NT2/D1 (cell line): ENCODE measurements at places on chromosomes 4 and X.

- no peak for DNase-seq
Observed at GRCh38 chr4:91488946-91489345, 814.8 kb upstream of the GRID2 start.

GRCh38 chr4:5990446-5991160 lies 27.6 kb downstream of the C4orf50 start:
- no peak for DNase-seq

DNA sequence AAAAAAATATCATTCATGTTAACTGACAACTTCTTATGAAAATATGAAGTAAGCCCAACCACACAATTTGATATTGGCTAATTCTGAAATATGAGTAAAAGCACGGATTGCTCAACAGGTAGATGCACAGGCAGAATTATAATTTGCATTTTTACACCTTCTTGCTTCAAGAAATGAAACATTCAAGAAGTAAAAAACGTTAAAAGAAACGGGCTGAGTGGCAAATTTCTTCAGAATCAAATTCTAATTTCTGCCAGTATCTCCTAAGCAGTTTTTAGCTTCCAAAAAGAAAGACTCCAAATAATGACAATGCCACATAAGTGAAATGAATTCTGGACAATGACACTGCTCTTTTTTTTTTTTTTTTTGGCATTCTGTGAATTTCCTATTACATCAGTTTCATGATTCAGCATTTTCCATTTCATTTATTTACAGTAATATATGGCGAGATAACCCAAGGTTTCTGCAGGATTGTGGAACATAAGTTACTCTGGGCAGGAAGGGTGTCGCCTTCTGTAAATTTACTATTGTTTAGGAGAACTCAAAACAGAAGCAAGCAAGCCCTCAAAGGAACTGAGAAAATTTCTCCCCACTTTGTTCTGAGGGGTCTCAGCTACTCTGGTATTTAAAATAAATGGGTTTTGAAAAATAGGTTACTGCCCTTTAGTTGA lies 1.4 kb downstream of the SEL1L3 start:
- DNase-seq = no peak

- DNase-seq = no peak
Observed at GRCh38 chr4:71259911-71260331, 78.9 kb upstream of the SLC4A4 start.

DNA sequence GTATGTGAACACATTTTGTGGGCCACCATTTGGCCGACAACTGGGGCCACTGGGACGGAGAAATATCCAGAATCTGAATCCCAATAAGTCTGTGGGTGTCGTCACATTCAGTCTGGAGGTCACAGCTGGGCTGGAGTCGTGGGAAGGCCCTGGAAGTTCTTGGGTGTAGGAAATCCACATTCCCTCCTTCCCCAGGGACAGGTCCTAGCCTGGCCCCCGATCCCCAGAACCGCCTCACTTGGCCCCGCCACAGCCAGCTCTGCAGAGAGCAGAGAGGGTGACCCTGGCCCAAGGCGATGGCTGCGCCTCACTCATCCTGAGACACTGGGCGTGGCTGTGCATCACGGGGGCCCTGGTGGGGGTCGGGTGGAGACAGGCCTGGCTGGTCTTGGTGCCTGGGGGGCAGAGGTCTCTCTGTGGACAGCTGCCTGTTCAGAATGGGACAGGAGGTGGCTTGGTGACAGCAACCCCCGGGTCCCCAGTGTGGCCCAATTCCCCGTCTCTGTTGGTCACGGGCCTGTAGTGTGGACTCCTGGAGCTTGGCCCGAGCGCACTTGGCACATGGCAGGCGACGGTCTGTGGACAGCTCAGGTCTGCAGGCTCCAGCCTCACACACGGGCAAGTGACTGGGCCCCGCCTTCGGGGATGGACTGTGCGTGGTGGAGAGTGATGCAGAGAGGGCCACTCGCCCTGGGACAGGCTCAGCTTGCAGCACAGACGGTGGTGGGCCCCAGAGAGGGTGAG lies 16.4 kb downstream of the DOK7 start:
- DNase-seq = no peak

DNA sequence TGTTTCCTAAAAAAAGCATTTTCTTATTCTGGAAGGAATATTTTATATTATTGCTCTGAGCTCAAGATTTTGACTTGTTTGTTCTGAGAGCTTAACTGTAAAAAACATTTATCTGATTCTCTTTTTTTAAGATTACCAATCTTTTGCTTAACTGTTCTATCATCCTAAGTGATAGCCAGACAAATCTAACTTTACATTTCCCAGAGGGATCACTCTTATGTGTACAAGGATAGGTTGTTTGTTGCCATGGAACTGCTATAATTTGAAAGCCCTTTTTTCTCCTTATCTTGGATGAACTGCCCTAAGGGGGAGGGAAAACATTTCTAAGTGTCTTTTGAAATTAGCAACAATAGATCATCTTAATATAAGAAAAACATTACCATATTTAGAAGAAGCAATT lies 494.7 kb downstream of the TRAM1L1 start:
- no peak for DNase-seq

DNA sequence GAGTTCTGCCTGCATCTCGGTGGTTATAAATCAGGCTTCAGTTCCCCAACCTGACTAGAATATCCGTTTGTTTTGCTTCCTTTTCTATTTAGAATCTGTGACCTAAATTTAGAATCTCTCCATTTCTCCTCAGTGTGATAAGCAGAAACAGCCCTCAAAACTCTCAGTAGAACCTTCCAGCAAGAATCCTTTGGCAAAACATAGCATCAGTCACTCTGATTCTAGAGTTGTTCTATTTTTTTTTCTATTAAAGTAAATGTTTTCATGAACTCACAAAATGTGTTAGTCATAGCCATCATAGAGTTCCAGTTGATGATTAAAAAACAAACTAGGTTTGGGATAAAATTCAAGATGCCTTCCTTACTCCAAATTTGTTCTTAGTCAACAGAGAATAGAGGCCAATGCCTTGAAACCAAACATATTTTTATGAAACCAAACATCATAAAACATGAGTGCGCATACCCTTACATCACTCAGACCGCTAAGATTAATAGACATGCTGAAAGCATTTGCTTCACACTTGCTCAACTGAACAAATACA lies 13.2 kb upstream of the C1QTNF7 start:
- DNase-seq = no peak

DNA sequence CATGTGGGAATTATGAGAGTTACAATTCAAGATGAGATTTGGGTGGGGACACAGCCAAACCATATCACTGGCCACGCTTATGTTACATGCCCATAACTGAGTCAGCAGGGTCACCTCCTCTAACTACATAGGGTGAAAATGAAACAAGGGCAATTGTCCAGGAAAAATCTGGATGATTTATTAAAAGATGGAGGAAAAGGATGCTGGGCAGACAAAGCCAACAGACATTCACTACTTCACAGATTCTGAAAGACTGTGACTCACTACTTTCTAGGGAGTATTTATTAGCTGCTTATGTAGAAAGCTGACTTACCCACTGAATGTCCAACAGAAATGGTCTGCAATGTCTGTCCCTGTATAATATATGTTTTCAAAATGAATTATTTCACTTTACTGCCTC lies 72.4 kb downstream of the APBB2 start:
- no peak for DNase-seq

- DNase-seq = no peak
Observed at GRCh38 chr4:94957030-94957429, 199.3 kb downstream of the BMPR1B start.

GRCh38 chr4:97892592-97893266 lies 250.5 kb downstream of the STPG2 start:
- DNase-seq = no peak

DNA sequence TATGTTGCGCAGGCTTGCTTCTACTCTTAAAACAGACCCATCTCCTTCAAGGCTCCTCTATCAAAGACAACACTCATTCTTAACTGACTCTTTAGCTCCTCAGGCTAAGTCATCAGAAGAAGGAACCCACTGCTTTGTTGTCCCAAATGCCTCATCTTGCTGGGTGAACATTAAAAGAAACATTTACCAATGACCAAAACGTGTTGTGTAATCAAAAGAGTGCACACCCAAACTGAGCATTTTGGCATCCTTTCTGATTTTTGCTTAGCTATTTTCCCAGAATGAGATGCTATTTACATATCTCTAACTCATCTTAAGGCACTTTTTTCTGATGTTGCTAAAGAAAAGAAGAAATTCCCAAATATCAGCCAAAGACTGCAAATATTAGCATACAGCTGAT lies 131.7 kb upstream of the VCX3A start:
- no peak for DNase-seq

DNA sequence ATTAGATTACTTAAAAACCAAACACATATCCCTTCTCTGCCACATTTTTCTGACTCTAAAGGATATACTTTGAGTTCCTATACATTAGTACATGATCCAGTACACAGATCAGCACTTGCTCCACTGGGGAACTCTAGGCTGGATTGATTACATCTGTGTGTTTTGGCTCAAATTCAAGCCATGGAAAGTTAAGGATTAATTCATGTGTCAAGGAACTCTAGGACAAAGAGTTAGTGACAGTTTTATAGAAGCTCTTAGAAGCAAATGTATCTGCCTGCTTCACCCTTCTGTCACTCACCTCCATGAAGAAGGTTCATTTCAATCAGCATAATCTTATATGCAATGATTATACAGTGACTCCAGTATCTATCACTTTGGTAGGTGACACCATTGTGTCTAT lies 43.2 kb downstream of the SCFD2 start:
- no peak for DNase-seq

GRCh38 chr4:65791111-65791811 lies 121.0 kb upstream of the EPHA5 start:
- no peak for DNase-seq

GRCh38 chr4:140834839-140835495 lies 78.8 kb upstream of the TBC1D9 start:
- no peak for DNase-seq

- no peak for DNase-seq
Observed at GRCh38 chr4:185683896-185684295, 128.1 kb downstream of the SORBS2 start.

GRCh38 chr4:11074581-11075241 lies 354.0 kb downstream of the HS3ST1 start:
- DNase-seq = no peak

DNA sequence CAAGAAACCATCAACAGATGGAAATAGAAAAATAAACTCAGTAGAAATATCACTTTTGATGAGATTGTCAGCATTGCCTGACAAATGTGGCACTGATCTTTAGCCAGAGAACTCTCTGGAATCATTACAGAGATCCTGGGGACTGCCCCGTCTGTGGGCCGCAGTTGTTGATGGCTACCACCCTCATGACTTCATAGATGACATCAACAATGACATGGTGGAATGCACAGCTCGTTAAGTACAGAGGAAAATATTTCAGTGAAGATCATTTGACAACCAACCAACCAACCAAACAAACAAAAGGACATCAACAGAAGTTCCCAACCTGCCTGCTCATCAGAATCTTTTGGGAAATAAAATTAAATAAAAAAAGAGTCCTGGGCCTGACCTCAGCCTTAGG lies 132.6 kb downstream of the UCHL1 start:
- DNase-seq = no peak

DNA sequence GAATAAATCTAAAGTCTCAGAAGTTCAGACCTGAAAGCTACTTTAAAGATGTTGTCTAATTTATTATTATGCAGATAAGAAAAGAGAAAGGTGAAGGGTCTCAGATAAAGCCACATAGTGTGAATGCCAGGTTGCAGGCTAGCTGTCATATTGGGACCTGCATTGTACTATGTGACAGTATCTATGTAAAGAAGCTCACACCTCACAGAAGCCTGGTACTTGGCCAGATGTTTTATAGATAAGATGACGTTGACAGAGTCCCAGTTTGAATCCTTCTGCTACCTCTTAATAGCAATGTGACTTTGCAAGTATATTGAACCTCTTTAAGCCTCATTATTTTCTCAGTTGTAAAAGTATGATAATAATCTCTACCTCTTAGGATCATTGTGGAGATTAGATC lies 227.0 kb downstream of the SPRY1 start:
- no peak for DNase-seq

GRCh38 chrX:40449396-40449795 lies 131.4 kb upstream of the ATP6AP2 start:
- DNase-seq = no peak

GRCh38 chr4:55609393-55609866 lies 17.4 kb upstream of the PDCL2 start:
- DNase-seq = no peak

GRCh38 chr4:22677780-22678179 lies 15.0 kb upstream of the GBA3 start:
- no peak for DNase-seq

DNA sequence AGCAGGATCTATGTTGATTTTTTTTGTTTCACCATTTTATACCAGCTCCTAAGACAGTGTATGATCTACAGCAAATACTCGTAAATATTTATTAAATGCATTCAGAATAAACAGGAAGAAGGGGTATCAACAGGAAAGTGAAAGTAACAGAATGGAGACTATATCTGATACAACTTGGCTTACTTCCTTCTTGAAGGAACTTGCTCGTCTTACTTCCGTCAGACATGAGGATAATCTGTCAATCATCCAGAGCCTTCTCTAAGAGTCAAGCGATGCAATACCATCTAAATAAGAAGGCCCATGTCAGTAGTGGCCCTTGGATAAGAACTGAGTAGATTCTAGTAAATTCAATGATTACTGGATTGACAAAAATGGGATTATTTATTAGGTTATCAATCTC lies 84.2 kb downstream of the CAMK2D start:
- no peak for DNase-seq

DNA sequence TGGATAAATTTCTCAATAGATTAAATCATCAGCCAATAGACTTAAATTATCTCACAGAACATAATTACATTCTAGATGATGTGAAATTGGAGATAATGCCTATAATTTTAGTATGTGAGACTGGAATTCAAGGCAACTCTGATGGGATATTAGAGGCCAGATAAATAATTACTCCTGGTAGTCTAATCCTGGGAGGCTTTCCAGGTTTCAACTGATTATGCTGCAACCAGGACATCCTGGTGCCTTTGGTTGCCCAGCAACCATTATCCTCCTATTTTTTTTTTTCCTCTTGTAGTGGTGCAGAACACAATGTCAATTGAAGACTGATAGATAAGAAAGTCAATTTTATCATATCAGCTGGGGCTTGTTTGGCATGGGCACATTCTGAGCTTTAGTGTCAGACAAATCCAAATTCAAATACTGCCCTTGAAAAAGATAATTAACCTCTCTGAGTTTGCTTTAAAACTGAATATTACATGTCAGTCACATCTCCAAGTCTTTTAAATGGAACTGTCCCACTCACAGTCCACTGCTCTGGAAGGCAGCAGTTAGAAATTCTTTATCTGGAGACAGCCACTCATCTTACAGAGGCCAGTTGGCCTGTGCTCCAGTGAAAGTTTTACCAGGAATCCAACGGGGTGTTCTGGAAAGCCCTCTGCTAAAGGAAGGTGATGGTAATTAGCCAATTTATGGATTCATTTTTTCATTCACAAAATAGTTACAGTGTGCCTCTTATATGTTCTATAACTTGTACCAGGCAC lies 95.3 kb upstream of the GUCY1A1 start:
- DNase-seq = no peak

GRCh38 chrX:9797384-9798360 lies 11.4 kb downstream of the SHROOM2 start:
- no peak for DNase-seq

GRCh38 chr4:39626261-39626660 lies 12.4 kb downstream of the SMIM14 start:
- no peak for DNase-seq
